ENCODE measurements at places on chromosomes 11 and 22. TPM values are rescaled to one million over a fixed set of nuclear protein-coding genes. Genes with fewer than 3 reads are reported as not detected.
A peak's percentile ranks its signal among the peaks of the same experiment; 100 is the strongest.

Gene TP53AIP1
- not detected for total RNA-seq

Gene TSSK2
- total RNA-seq = not detected

Gene TSPAN32
- not detected for total RNA-seq

Gene KCNA4
- total RNA-seq = not detected

- no peak overlapping the region for H3K27ac ChIP-seq
- H3K4me3 ChIP-seq = no peak overlapping the region
- H3K27me3 ChIP-seq = no peaks in the 10 kb centered on the region
- peaks cover 9% of the 10 kb centered on the region for H3K4me1 ChIP-seq
Measured at GRCh38 chr11:130672911-130673310, 224.5 kb downstream of the ADAMTS15 start.

DNA sequence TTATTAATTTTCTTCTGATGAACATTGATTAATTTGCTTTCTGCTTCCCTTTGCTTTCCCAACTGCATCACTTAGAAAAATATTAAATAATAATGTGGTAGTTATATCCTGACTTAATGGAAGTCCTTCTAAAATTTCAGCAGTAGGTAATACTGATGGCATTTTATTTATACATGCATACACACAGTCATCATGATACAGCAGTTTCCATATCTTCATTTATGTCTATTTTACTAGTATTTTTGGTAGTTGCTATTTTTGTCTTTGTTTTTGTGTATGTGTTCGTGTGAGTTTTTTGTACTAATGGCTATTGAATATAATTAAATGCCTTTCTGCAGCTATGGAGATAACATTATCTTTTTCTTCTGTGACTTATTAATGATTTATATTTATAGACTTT lies 484.7 kb upstream of the CNTN5 start:
- no peak for DNase-seq
- H3K36me3 ChIP-seq = no peaks in the 10 kb centered on the region
- no peaks in the 10 kb centered on the region for H3K27me3 ChIP-seq
- no peak overlapping the region for H3K27ac ChIP-seq

- no peaks in the 10 kb centered on the region for H3K27me3 ChIP-seq
- DNase-seq = no peak
- H3K4me1 ChIP-seq = 0 out of 2 replicates have a peak, but pooled peaks cover 2% of the 10 kb centered on the region
- H3K36me3 ChIP-seq = no peaks in the 10 kb centered on the region
Measured at GRCh38 chr11:36388071-36388470, 92.0 kb downstream of the PRR5L start.

GRCh38 chr22:50473855-50474671 lies 772 bp downstream of the SBF1 start:
- peak overlapping the region; percentile 87 for H3K4me3 ChIP-seq
- no peaks in the 10 kb centered on the region for H3K36me3 ChIP-seq
- peaks cover 22% of the 10 kb centered on the region for H3K27me3 ChIP-seq
- H3K4me1 ChIP-seq = peaks cover 41% of the 10 kb centered on the region

DNA sequence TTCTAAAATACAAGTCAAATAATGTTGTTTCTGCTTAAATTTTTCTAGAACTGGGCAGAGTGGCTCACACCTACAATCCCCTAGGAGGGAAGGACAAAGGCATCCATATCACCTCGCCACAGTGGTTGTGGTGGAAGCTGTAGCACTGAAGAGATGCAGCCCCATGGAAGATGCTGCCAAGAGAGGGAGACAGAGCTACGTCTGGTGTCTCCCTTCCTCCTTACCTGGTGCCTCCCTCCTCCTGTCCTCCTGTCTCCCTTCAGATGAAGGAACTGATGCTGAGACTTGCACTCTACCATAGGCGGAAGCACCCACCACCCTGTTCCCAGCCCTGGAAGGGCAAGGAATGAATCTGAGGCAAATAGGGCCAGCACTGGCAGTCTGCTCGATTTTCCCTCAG lies 22.3 kb downstream of the MMP27 start:
- H3K4me1 ChIP-seq = peaks cover 36% of the 10 kb centered on the region
- peaks cover 9% of the 10 kb centered on the region for H3K36me3 ChIP-seq
- no peak overlapping the region for H3K4me3 ChIP-seq
- H3K27me3 ChIP-seq = peaks cover 4% of the 10 kb centered on the region

- H3K27ac ChIP-seq = no peak overlapping the region
- H3K36me3 ChIP-seq = no peaks in the 10 kb centered on the region
- H3K4me3 ChIP-seq = no peak overlapping the region
- H3K4me1 ChIP-seq = peaks cover 24% of the 10 kb centered on the region
- DNase-seq = no peak
Measured at GRCh38 chr11:16468735-16469453, 112.5 kb upstream of the SOX6 start.

- DNase-seq = no peak
- H3K4me3 ChIP-seq = no peak overlapping the region
- H3K4me1 ChIP-seq = no peaks in the 10 kb centered on the region
- H3K27me3 ChIP-seq = no peaks in the 10 kb centered on the region
- peaks cover 48% of the 10 kb centered on the region for H3K36me3 ChIP-seq
Measured at GRCh38 chr11:46663277-46663940, 37.0 kb downstream of the ARHGAP1 start.

DNA sequence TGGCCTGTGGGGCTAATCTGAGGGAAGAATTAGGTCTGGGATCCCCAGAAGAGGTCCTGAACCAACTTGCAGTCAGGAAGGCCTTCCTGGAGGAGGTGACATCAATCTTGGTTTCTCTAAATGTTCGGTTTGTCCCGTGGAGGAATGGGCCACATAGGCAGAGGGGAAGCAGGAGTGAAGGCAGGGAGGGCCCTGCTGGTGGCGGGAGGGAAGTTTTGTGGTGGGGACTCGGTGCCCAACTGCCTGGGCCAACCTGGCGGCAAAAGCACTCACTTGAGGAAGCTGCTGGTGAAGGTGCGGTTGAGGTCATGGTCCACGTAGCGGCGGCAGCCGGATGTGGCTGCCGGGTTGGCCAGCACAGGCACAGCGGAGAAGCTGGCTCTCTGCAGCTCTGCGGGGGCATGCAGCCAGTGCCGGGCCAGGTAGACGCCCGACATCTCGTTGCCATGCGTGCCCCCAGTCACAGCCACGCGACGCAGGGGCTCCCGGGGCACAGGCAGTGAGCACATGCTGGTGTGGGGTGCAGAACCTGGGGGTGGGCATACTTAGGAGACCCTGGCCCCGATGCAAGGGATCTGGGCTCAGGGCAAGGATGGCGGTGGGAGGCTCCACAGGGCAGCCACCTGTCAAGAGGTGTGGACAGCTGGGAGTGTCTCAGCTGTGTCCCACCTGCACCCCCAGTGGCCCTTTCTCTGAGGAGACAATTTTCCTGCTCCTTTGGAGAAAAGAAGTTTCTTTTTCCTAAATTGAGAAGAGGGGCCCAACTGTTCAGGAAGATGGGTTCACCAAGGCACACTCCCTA lies 3.8 kb downstream of the ACY3 start:
- H3K36me3 ChIP-seq = no peaks in the 10 kb centered on the region
- no peak overlapping the region for H3K27ac ChIP-seq
- DNase-seq = no peak
- H3K27me3 ChIP-seq = peaks cover 8% of the 10 kb centered on the region
- H3K4me1 ChIP-seq = peaks cover 6% of the 10 kb centered on the region

DNA sequence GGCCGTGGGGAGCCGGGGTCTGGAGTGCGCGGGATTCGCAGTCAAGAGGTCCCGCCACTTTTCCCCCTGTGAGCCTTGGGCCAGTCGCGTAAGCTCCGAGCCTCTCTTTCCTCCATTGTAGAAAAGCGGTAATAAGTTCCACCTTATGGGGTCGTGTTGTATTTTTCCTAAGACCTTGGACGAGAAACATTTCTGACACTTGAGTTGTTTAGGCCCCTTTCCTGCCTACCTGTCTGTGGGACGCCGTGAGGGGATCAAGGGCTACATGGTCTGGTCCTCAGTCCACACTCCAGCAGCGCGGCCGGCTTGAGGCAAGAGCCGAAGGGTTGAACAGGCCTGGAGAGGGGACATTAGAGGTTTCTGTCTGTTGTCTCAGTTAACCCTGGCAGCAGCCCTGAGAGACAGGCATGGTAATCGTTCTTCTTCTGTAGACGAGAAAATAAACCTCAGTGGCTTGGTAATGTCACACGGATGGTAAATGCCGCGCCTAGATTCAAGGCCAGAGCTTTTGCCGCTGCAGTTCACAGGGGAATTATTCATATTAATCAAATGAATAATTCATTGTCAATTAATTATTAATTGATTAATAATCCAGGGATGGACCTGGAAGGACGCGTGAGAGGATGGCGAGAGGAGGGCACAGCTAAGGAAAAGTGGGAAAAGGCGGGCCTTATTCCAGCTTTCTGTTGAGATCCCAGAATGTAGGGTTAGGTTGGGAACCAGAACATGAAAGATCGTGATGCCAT lies 545 bp downstream of the FEN1 start:
- peaks cover 39% of the 10 kb centered on the region for H3K36me3 ChIP-seq
- peak overlapping the region; percentile 96 for H3K27ac ChIP-seq
- H3K4me1 ChIP-seq = peaks cover 21% of the 10 kb centered on the region
- H3K4me3 ChIP-seq = peak overlapping the region; percentile 94
- H3K27me3 ChIP-seq = no peaks in the 10 kb centered on the region

GRCh38 chr11:33935005-33935404 lies 43.1 kb upstream of the LMO2 start:
- peaks cover 14% of the 10 kb centered on the region for H3K36me3 ChIP-seq
- H3K27ac ChIP-seq = no peak overlapping the region
- peaks cover 34% of the 10 kb centered on the region for H3K4me1 ChIP-seq
- no peak overlapping the region for H3K4me3 ChIP-seq

DNA sequence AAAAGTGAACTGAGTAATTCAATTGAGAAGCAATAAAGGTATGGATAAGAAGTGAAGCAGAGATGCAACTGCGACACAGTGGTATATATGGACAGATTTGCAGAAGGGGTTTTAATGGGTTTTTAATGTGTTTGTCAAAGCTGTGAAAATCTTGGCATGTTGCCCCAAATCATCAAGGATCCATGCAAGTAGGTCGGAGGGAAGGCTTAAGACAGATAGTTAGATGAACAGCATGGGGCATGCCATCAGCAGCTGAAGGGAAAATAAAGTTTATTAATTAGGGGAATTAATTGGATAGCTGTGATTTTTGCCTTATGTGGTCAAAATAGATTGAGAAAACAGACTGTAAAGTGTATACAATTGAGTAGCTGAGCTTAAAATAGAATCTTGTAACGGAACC lies 840.1 kb downstream of the JRKL start:
- H3K27me3 ChIP-seq = no peaks in the 10 kb centered on the region
- H3K4me1 ChIP-seq = no peaks in the 10 kb centered on the region

DNA sequence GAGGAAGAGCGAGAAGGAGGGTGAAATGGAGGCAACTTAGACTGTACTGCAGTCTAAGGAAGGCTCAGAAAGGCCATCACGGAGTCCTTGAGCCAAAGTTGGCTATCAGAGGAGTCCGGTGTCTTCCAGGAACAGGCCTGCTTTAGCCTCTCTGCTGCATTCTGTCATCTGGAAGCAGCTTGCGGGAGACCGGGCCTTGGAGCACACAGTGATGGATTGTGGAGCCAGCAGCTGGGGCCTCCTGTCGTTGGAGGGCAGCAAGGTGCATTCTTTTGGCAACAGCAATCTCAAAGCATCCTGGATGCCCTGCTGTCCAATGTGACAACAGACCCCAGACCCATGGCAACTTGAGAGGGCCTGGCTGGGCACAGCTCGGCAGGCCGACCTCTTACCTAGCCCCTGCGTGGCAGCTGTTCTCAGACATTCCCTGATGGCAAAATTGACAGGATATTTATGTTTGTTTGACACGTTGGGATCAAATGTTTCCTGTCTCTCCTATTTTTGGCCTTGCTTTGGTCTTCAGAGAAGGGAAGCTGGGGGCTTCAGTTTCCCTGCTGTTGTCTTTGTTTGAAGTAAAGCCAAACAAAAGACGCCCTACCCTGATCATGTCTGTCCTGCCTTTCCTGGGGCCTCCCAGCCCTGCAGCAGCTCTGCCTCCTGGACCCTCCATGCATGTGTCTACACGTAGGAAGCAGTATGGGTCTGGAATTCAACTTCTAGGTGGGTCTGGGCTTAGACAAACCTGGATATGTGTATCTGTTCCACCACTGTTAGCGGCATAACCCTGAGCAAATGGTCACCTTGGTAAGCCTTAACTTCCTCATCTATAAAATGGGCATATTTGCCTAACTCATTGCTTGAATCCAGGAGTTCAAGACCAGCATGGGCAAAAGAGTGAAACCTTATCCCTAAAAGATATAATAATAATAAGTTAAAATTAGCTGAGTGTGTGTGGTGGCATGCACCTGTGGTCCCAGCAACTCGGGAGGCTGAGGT lies 43.9 kb upstream of the LMO2 start:
- H3K4me1 ChIP-seq = peaks cover 26% of the 10 kb centered on the region
- peaks cover 14% of the 10 kb centered on the region for H3K36me3 ChIP-seq
- H3K27ac ChIP-seq = no peak overlapping the region
- H3K4me3 ChIP-seq = no peak overlapping the region
- H3K27me3 ChIP-seq = peaks cover 9% of the 10 kb centered on the region

- H3K36me3 ChIP-seq = peaks cover 25% of the 10 kb centered on the region
- no peaks in the 10 kb centered on the region for H3K27me3 ChIP-seq
- H3K4me1 ChIP-seq = peaks cover 28% of the 10 kb centered on the region
- H3K4me3 ChIP-seq = no peak overlapping the region
Measured at GRCh38 chr22:46829941-46830715, 67.7 kb downstream of the TBC1D22A start.

DNA sequence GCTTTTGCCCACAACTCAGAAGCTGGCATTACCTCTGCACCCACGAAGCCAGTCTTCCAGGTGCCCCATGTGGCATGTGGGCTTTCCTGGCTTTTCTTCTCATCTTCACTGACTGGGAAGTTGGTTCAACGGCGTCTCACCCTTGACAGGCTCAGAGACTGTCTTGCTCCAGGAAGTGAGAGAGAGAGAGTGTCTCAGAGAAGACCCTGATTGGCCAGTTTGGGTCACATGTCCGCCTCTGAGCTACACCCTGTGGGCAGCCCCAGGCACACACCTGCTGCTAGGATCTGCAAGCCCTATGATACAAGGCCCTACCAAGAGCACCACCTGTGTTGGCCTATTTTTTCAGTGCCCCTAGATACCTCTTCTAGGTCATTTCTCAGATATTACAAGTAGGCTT lies 39.0 kb downstream of the RTL6 start:
- no peak overlapping the region for H3K27ac ChIP-seq
- H3K36me3 ChIP-seq = no peaks in the 10 kb centered on the region
- no peaks in the 10 kb centered on the region for H3K27me3 ChIP-seq
- no peak overlapping the region for H3K4me3 ChIP-seq
- no peak for DNase-seq

DNA sequence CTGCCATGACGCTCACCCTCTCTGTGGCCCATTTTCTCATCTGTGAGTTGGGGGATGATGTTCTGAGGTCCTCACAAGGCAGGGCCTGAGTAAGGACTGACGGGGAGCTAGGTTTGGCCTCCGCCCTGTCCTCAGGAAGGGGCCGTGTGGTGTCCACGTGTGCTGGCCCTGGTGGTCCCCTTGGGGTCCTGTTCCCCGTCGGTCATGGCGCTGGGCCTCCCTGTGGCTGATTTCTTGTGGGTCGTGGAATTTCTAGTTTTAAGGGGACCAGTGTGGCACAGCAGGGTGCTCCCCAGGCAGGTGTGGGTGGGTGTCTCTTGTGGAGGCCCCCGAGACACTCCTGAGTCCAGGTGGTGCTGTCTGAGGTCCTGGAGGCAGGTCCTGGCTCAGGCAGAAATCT lies 5.9 kb downstream of the LINC01488 start:
- H3K4me1 ChIP-seq = peaks cover 18% of the 10 kb centered on the region
- H3K27me3 ChIP-seq = no peaks in the 10 kb centered on the region
- H3K4me3 ChIP-seq = no peak overlapping the region
- DNase-seq = no peak
- H3K36me3 ChIP-seq = no peaks in the 10 kb centered on the region

DNA sequence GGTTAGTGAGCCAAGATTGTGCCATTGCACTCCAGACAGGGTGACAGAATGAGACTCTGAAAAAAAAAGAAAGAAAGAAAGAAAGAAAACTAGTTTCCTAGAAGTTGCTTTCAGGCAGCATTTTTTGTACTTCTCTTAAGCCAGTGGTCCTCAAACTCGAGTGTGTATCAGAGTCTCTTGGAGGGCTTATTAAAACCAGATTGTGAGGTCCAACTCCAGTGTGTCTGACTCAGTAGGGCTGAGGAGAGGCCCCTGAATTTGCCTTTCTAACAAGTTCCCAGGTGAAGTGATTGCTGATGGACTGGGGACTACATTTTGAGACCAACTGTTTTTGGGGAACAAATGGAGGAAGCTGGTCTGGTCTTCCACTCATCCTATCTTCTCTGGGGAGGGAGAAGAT lies 57.5 kb upstream of the VSTM5 start:
- no peak overlapping the region for H3K27ac ChIP-seq
- DNase-seq = no peak
